Stimulated activated naive CD4-positive, alpha-beta T cell treated with Interleukin-2 at 50 U/mL for 16 hours (primary cell): ENCODE measurements at places on chromosomes 2 and 18.
A peak's percentile ranks its signal among the peaks of the same experiment; 100 is the strongest.

- no peak for DNase-seq
Observed at GRCh38 chr18:50842846-50843245, 23.0 kb upstream of the MRO start.

- peak; percentile 57 for DNase-seq
Observed at GRCh38 chr2:36965751-36966369, 476 bp downstream of the STRN start.

- no peak for DNase-seq
Observed at GRCh38 chr18:45357686-45358470, 257.4 kb upstream of the SLC14A2 start.

DNA sequence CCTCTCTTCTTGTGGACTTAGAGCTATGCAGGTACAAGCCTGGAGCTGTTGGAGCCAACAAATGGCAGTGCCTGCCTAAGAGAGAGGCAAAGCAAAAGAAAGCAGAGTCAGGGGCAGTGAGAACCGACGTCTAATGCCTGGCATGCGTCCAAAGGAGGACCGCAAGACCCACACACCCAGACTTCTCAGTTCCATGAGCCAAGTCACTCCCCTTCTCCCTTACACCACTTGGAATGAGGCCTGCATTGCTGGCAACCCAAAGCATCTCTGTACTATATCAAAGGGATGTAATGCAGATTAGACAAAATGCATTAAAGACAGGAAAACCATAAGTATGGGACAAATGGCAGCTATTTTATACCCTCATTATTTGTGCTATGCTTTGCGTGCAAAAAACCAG, 49.9 kb upstream of the RNU4ATAC start:
- DNase-seq, result no peak

- no peak for DNase-seq
Observed at GRCh38 chr2:174699993-174700766, 64.1 kb downstream of the CHRNA1 start.

DNA sequence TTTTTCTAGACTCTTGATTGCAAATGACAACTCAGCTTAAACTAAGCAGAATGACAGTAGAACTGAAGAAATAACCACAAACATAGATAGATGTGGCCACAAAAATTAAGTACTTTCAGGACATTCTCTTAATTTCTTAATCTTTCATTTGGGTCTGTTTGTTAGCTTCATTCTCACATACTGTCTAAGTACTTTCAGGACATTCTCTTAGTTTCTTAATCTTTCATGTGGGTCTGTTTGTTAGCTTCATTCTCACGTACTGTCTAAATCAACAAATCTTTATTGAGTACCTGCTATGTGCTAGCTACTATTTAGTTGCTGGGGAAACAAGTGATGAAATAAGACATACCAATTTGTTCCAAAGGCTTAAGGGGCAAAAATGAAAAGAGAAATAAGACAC, 35.1 kb downstream of the FAM117B start:
- DNase-seq, result no peak

- DNase-seq, result no peak
Observed at GRCh38 chr18:23732439-23732838, 43.2 kb downstream of the LAMA3 start.

DNA sequence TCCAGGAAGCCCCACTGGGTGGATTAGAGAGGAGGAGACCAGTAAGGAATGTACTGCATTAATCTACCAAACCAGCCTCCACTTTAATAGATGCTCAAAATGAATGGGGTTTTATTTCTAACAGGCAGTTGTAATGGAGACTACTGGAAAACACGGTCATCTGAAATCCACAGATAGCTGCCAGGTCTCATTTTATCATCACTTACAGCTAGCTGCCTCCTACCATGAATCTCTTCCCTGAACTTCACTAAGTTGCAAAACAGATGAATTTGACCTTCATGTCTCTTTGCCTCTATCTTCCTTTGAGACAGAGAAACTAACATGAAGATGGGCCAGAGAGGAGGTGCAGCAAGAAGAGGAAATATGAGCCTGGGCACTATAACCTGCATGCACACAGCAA, 21.9 kb downstream of the ZBTB7C start:
- no peak for DNase-seq

GRCh38 chr2:102975996-102976975, 214.5 kb downstream of the TMEM182 start:
- no peak for DNase-seq

DNA sequence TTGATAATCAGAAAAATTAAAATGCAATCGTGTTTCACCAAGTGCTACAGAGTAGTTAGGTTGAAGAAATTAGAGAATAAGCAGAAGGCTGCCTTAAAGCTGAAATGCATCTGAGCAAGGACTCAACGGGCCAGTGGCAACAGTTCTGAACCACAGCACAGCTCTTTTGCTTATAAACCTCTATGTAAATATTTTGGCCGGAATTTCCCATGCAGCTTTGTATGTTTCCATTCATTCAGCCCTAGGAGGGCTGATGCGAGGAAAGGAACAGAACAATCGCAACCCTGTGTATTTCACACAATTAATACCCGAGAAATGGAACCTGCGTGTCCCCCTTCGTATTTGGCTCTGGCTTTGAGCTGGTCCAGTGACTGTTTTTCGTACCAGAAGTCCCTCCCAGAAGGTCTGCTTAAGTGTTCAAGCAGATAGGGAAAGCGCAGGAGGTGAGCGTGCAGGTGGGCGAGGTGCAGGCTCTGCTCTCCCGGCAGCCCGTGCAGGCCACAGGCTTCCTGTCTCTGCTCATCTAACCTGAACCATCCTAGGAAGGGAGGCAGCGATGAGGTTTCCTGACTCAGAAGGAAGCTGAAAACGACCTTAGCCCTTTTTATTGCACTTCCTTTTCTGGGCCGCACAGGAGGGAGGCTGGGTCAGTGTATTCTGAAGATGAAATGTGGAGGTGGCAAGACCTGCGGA, 67.3 kb downstream of the ASB1 start:
- peak; percentile 3 for DNase-seq
